ENCODE measurements at places on chromosomes 7 and 10.

DNA sequence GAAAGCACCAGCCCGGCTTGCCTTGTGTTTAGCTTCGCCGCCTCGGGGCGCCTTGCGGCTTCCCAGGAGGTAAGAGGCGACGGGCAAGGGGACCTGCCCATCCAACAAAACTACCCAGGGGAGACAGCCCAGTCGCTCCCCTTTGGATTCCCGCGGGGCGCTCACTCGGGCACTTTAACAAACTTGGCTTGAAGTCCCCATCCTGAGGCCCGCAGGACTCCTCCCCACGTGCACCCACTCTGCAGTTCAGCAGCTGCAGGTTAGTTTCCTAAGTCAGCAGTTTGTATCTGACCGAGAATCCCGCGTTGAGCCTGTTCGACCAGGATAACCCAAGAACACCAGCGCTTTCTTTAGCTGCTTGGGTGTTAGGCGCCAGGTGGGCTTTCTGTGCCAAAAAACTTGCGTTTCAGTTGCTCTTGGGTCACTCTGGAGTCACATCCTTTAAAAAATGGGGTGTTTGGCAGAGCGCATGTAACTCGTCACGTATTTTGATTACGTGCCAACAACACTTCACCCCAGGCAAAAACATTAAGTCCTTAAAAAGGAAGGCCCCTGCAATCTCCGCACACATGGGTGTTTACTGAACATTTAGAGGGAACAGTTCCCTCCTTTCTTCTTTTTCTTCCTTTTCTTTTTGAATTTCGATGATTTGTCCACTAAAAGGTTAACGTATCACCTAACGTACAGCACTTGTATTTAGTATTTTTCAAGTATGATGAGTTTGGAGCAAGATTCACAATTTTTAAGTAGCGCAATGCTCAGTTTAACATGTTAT lies 876 bp downstream of the DNAH11 start:
- DNase-seq, result peak; percentile 72

DNA sequence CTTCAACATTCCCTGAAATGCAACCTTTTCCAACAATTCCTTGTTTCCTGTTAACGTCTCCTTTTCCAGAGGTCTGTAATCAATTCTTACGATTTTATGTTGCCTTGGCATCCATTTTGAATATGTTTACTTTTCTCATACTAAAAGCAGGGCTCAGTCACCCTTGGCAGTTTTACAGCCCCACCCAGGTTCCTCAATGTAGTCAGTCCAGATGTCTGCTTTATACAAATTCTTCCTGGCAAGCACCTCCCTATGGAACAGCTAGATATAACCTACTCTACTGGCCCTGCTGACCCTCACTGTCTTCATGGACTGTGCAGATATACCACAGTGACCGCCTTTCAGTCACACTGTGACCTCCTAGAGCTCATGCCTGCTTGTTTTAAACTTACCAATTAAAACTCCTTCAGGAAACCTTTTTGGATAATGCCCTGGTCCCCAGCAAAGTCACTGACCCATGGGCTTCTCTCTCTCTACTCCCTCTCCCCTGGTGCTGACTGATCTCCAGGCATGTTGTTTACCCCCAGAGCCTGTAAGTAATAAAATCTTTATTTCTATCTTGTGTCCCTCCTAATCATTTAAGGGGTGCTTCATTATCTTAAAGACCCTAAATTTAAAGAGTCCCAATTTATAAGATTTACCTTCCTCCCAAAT lies 147.1 kb upstream of the STEAP1 start:
- DNase-seq, result no peak

- DNase-seq, result peak; percentile 16
Observed at GRCh38 chr7:42238709-42239366, 1.8 kb upstream of the GLI3 start.

- no peak for DNase-seq
Observed at GRCh38 chr7:557558-557881, 37.9 kb upstream of the PDGFA start.

GRCh38 chr10:69445041-69445440 lies 6.2 kb upstream of the TSPAN15 start:
- peak; percentile 30 for DNase-seq

DNA sequence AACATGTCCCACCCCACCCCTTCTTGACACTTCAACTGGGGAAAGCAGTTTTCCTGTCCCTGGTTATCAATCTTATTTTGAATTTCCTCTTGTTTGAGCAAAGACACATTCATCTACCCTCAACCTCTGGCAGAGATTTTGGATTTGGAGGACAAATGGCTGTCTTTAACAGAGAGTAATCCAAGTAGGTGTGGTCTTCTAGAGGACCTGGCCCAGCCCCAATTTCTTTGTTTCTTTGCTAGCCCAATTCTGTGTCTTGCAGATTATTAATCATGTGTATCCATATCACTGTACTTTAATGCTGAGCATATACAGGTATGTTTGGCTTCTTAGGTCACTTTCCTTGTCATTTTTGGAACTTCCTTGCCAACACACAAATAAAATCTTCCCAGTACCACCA lies 58.8 kb upstream of the ADCY1 start:
- DNase-seq, result no peak

- DNase-seq, result no peak
Observed at GRCh38 chr10:104582602-104582951, 58.5 kb upstream of the SORCS3 start.

- no peak for DNase-seq
Observed at GRCh38 chr7:46230990-46231305, 309.9 kb upstream of the IGFBP3 start.

DNA sequence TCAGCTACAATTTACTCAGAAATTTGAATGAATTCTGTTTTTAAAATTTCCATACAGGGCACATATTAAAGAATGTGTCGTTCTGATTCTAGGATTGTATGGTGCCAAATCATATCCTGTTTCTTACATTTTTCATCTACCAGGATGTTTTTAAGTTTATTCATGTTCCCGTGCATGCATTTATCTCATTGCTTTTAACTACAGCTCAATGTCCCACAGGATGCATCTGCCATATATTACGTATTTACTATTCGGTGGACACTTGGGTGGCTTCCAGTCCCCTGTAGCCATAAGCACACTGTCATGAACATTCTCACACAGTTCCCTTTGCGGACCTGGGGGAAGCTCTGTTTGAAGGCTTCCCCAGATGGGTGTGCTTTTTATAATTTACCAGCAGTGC lies 122.3 kb downstream of the CCDC71L start:
- no peak for DNase-seq

- no peak for DNase-seq
Observed at GRCh38 chr7:96591159-96591899, 118.3 kb downstream of the SEM1 start.

- DNase-seq, result peak; percentile 65
Observed at GRCh38 chr10:93475871-93476270, 6.3 kb downstream of the MYOF start.

GRCh38 chr10:11157292-11158076 lies 139.8 kb downstream of the CELF2 start:
- no peak for DNase-seq

- DNase-seq, result no peak
Observed at GRCh38 chr10:48582970-48583369, 21.9 kb downstream of the ARHGAP22 start.

GRCh38 chr10:94760586-94761178 lies 1.8 kb upstream of the CYP2C19 start:
- no peak for DNase-seq

DNA sequence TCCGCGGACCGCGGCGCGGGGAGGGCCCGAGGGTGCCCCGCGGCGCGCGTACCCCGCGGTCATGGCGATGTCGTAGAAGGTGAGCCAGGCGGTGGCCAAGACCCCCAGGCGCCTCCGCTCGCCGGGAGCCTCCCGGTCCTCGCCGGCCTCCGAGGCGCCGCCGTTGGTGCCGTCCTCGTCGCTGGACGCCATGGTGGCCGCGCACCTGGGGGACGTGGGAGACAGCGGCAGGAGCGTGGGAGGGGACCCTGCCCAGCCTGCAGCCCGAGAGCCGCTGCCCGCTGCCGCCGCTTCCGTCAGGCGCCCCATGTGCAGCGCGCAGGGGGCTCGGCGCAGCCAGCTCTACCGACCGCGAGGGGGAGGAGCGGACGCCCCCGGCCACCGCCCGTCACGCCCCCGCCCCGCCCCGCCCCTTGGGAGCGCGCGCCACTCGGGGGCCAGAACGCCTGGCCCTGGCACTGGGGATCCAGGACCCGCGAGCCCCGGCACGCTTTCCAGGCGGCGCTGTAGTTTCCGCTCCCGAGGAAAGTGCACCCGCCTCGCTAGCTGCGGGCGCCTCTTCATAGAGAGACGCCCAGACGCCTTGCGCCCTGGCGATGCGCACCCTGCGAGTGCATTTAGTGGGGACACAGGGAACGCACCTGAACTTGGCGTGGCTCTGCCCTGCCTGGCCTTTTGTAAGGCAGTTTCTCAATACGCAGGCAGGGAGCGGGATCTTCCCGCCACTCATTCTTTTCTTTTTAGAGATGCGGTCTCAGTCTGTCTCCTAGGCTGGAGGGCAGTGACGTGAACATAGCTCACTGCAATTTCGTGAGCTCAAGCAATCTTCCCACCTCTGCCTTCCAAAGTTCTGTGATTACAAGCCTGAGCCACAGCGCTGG lies at the start of gene HACD1:
Gene HACD1, minus strand, starts transcription at position 344 of the 881 bp plus-strand sequence. Its CDS starts 35 bp downstream, at position 309.
- DNase-seq, result peak; percentile 86

- DNase-seq, result no peak
Observed at GRCh38 chr7:99440195-99440594, 1.5 kb downstream of the CPSF4 start.

DNA sequence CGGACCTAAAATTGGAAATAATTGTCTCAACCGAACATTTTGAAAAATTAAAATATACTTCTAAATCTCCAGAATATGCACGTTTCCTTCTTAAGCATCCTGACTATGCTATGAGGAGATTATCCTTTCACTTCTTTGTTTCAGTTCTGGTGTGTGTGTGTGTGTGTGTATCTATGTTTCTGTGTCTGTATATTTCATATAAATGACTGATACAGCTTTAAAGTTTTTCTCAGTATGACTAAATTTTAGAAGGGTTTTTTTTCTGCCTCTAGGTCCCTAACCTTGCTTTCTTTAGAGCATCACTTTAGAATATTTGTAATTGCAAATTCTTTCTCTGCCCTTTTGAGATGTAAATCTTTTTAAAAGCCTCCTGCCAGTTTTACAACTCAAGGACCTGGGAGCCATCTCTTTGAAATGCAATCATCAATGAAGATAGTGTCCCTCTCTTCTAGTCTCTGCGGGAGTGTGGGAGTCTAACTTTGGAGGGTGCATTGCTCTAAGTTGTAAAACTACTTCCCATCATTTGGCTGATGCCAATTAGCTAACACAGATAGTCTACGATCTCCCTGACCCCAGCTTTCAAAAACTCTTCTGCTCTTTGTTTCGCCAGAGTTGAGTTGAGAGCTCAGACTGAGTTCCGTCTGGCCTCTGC lies 782.0 kb upstream of the ZWINT start:
- DNase-seq, result peak; percentile 45

DNA sequence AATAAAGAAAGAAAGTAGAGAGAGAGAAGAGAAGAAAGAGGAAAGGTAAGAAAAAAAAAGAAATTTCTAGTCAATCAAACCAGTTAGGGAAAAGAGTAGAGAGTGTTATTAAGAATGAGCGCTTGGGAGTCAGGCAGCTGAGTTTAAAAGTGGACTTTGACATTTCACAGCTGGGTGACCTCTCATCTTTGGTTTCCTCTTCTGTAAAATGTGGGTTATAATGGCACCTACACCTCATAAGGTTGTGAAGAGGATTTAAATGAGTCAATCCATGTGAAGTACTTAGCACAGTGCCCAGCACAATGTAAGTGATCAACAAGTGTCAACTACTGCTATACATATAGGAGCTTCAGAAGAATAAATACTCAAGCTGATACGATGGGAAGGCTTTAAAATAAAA lies 12.2 kb downstream of the HOXA1 start:
- DNase-seq, result peak; percentile 56

- no peak for DNase-seq
Observed at GRCh38 chr10:5443429-5443828, 31.1 kb downstream of the NET1 start.

DNA sequence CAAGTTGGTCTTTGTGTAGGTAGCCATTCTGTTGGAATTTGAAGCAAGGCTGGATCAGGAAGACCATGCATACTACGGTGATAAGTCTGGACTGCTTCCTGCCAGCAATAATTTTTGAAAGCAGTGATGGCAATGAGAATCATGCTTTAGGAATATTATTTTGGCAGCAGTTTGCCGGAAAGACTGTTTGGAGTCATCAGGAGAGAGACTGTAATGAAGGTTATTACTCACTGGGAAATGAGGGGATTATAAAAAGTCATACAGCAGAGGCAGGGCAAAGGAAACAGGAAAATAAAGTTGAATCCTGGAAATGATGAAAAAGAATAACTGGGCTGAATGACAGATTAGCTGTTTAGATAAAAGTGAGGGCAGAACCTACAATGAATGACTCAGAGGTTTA lies 1136.8 kb upstream of the AUTS2 start:
- DNase-seq, result no peak

DNA sequence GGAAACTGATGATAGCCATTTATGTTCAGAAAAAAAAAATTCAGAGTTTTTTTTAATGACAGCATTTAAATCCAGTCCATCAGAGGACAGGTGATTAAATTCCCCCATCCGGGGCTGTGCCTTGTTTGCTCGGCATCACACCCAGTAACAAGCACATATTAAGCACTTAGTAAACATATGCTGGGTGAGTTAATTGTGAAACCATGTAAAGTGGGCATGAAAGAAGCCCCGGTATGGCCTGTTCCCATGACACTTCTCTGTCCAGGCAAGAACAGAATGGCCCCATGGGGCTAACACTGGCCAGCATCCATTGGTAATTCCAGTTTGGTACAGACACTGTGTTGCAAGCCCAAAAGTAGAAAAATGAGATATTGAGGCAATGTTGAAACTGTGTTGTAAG lies 220.8 kb upstream of the RNF32 start:
- no peak for DNase-seq

- no peak for DNase-seq
Observed at GRCh38 chr10:16944402-16944801, 127.2 kb upstream of the RSU1 start.

GRCh38 chr7:32143301-32143700 lies 73.1 kb upstream of the PDE1C start:
- DNase-seq, result no peak

DNA sequence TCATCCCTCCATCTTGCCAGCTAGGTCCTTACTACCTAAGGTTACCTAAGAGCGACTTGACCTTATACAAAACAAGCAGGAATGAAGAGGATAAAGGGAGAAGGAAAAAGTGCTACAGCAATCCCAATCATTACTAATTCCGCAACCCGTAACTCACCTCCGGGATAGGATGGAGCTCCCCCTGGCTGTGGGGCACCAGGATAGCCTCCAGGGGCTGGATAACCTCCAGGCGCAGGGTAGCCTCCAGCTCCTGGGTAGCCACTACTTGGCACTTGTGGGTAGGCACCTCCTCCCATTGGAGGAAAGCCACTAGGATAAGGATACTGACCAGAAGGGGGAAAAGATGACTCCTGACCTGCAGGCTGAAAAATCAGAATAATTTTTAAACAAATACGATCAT lies 15.8 kb downstream of the ANXA7 start:
- DNase-seq, result peak; percentile 30

GRCh38 chr10:111410740-111411139 lies 333.9 kb downstream of the ADRA2A start:
- no peak for DNase-seq

GRCh38 chr7:14115701-14116100 lies 126.2 kb upstream of the ETV1 start:
- DNase-seq, result no peak

Data from DMS53 (cell line).